Karpas-422 (cell line): ENCODE measurements at places on chromosomes 12 and 14.

DNA sequence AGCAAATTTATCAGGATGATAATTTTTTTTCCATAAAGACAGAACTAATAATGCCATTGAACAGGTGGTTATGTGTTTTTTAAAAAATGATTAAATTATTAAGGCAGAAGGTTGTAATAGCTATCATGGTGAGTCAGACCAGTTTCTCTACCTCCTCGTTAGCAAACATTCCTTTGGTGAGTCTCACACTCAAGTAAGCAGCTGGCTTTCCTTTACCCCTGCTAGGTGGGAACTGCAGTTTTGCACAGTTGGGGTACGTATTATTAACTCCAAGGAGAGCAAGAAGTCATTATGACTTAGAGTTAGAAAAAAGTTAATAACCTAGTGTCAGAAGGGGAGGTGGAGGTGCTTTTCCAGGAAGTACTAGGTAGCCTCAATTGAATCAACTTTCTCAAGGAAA, 165.3 kb downstream of the SNAPC1 start:
- peak; percentile 69 for DNase-seq

DNA sequence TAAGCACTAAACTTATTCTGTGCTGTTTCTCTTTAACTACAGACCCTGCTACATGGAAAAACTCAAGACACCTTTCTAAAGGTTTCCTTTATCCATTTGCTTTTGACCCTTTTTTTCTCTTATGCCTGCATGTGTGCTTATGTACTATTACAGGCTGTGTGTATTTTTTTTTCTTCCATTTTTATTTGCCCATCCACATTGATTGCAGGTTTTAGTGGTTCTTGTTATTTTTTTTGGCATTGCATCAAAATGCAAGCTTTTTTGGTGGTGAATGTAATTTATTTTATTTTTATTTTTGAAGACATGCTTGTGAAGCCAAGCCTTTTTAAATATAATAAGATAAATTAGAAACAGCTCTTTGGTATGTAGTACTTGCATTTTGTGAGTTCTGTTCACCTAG, 26.7 kb downstream of the DNM1L start:
- DNase-seq: no peak

DNA sequence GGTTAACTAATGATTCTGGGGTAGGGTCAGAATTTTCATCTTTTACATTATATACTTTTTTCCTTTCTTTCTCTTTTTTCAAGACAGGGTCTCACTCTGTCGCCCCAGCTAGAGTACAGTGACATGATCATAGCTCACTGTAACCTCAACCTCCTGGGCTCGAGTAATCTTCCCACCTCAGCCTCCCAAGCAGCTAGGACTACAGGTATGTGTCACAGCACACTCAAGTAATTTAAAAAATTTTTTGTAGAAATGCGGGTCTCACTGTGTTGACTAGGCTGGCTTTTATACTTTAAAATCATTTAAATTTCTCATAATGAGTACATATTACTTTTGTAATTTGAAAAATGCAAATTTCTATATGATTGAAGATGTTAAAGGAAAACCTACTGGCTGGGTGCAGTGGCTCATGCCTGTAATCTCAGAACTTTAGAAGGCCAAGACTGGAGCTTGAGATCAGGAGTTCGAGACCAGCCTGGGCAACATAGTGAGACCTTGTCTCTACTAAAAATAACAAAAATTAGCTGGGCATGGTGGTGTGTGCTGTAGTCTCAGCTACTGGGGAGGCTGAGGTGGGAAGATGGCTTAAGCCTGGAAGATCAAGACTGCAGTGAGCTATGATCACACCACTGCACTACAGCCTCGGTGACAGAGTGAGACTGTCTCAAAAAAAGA, 25.7 kb downstream of the R3HDM2 start:
- DNase-seq: no peak

DNA sequence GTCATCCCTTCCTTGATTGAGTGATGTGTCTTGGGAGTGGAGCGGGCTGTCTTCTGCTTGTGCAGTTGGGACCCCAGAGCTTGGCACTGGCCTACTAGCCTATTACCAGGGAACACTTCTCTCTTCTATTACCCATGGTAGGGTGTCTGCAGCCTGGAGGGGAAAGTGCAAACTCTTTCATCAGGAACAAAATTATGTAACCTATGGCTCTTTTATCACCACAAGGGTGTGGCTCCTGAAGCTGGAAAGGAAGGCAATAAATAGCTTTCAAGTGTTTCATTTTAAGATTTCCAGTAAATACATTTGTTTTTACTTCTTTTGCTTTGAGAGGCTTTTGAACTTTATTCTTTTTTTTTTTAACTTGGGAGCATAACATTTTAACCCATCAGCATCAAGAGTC, 349.7 kb upstream of the FAR2 start:
- no peak for DNase-seq

DNA sequence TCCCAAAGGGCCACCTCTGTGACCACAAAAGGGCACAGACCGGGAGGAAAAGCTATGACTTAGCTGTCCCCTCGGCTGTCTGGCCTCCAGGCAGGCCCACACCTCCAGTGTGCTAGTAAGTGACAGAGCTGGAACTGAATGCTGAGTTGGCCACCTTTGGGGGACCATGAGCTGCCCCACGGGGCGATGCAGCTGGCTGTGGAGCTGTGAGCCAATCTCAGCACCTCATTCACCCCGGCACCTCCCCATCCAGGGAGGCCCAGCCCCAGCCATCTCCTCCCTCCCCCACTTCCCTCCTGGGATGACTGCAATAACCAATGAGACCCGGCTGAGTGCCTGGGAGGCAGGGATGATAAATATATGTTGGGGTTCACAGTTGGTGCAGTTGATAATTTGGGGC, 12.2 kb upstream of the TESC start:
- peak; percentile 67 for DNase-seq

- no peak for DNase-seq
These were observed 41.7 kb upstream of the ITPR2 start for GRCh38 chr12:26874501-26875296.

DNA sequence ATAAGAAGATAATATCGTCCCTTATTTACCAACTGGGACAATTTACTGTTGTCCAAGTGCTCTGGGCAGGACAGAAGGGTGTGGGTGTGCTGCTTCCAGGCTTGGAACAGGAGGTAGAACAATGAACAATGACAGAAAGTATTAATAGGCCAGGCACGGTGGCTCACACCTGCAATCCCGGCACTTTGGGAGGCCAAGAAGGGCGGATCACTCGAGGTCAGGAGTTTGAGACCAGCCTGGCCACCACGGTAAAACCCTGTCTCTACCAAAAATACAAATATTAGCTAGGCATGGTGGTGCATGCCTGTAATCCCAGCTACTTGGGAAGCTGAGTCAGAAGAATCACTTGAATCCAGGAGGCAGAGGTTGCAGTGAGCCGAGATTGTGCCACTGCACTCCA, 2.5 kb downstream of the IFI27 start:
- no peak for DNase-seq

- DNase-seq: no peak
These were observed 379.2 kb downstream of the GRIN2B start for GRCh38 chr12:13602172-13602571.

DNA sequence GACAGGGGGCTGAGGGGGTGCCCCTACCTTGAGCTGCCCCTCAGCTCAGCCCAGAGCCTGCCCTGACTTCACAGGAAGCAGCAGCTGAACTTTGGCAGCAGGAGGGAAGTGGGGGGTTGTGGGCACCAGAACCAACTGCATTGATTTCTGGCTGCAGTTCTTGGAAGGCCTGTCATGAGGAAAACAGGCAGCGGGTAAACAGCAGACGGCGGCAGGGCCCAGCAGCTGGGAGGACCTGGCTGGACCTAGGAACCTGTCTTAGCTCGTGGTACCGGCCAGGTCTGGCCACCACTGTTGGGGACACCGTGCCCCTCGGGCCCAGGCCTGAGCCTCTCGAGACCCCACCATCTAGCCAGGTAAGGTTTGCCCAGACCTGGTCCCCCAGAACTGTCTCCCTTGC, 154.2 kb upstream of the MYL2 start:
- DNase-seq: no peak

DNA sequence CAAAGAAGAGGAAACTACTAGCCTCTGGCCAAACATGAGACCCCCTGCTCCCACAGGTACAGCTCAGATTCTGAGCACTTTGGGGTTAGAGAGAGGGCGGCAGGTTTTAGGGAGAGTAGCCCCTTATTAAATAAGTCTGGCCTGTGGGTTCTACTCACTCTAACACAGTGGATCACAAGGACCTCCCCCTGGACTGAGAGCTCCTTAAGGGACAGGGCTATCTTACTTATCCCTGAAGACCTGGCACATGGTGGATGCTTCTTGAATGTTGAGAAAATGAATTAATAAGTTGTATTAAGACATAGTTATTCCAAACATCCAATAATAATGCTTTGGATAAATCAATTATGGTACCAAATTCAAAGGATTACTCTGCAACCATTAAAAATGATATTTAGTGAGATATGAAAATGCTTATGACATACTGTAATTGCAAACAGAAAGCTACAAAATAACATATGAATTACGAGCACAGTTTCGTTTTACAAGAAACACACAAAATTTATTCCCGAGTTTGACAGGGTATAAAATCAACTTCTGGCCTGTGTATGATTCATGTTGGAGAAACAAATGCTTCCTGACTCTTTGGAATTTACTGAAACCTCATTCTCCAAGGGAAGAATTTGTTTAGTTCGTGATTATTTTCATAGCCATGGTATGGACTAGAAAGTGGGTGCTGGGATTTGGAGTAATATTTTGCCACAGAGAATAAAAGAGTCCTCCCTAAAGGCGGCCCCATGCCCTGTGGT, 59.3 kb upstream of the BDKRB2 start:
- no peak for DNase-seq

- DNase-seq: no peak
These were observed at the start of gene APOF for GRCh38 chr12:56362130-56363059. Gene APOF, minus strand, starts transcription at chr12:56362857. Its CDS starts 112 bp downstream, at chr12:56362745.

DNA sequence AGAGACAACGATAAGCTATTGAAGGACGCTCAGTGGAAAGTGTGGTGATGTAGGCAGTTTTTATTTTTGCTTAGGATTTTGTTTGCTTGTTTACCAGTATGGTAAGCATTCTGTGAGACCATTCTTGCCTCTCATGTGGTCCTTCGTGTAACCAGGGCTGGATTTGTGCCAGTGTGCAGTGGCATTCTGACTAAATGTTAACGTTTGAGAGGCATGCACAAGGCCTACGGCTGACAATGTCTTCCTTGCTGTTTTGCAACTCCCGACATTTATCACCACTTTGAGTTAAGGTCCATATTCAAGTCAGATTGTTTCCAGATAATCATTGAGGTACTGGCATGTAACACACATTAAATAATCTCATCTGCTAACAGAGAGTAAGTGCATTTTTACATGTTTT, 102.3 kb upstream of the BCAT1 start:
- peak; percentile 63 for DNase-seq

DNA sequence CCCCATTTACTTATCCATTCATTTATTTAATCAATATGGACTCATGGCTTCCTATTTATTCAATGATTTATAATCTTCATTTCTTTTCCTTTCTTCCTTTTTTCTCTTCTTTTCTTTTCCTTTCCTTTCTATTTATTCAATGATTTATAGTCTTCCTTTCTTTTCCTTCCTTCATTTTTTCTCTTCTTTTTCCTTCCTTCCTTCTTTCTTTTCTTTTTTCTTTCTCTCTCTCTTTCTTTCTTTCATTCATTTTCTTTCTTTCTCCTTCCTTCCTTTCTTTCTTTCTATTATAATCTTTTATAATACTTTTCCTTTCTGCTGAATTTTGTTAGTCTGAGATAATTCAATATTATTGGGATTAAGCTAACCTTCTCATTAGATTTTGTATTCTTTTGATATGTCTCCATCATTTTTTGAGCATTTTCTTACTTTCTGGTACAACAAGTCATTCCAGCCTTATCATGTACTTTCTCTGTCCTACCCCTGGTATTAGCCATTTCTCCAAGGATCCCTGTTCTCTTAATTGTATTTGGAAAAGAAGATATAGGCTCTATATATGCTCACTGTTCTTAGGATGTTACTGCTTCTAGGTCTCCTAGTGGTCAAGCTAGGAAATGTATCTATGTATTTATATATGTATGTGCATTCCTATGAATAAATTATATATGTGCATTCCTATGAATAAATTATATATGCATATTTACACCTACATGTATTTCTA, 12.1 kb downstream of the LACRT start:
- DNase-seq: peak; percentile 67

GRCh38 chr12:117121441-117121840, 22.2 kb upstream of the TESC start:
- no peak for DNase-seq

DNA sequence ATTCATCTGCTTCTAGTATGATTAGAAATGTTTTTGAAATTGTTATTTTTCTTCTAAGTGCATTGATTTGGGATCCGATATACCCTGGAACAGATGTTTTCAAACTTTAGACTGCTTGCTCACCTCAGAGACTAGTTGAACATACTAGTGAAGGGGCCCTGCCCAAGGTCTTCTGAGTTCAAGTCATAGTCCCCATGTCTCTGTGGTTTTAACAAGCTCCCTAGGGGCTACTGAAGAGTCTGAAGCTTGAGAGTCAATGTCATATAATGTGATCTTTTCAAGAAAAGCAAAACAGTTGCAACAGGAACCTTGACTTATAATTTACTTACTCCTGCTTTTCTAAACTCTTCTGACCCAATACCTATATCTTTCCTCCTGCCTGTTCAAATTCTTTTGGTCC, 7.5 kb upstream of the UBE2N start:
- DNase-seq: peak; percentile 51

GRCh38 chr14:96376093-96376492, 12.8 kb downstream of the GSKIP start:
- no peak for DNase-seq

DNA sequence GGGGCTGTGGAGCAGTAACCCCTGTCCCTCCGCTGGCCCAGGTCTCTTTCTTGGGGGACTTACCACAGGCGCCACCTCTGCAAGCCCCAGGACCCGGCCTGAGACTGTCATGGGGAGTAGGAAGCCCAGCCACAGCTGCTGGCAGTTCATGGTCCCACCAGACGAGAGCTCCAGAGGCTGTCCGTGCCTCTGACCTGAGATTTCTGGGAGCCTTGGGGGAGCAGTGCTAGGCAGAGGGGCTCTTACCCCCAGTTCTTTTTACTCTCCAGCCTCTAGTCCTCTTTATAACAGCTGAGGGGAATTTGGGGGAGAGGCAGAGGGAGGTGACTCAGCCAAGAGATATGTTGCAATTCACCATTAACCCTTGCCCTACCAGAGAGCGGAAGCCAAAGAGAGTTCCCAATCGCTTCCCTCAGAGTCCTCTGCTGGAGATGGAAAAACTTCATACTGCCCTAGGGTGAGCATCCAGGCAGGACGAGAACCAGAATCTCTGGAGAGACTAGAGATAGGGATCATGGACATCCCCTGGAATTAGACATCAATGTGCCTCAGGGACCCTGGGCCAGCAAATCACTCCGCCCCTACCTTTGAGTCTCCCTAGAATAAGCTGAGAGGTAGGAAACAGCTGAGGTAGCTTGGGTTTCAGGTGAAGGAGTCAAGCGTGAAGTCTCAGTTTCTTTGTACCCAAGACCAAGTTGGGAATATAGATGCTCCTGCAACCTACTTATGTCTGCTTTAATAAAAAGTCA, at the start of gene MMP19:
MMP19 (minus strand) TSS at position 256 of the 749 bp plus-strand sequence; CDS start at position 150, 106 bp downstream.
- no peak for DNase-seq

GRCh38 chr14:97707603-97708002, 910.4 kb downstream of the VRK1 start:
- DNase-seq: no peak

GRCh38 chr12:112751844-112752243, 39.7 kb upstream of the RPH3A start:
- no peak for DNase-seq

GRCh38 chr14:36222952-36223468, 46.5 kb upstream of the PTCSC3 start:
- no peak for DNase-seq

- DNase-seq: no peak
These were observed 73.9 kb downstream of the ANO4 start for GRCh38 chr12:100868487-100868886.

GRCh38 chr12:80178846-80179245, 79.5 kb downstream of the OTOGL start:
- no peak for DNase-seq

GRCh38 chr12:66188584-66189485, at the start of gene IRAK3:
Gene IRAK3, plus strand, starts transcription at chr12:66189214. Its CDS starts 86 bp downstream, at chr12:66189300.
- DNase-seq: no peak
